Activated CD4-positive, alpha-beta T cell treated with anti-CD3 and anti-CD28 coated beads for 24 hours (primary cell): ENCODE measurements at places on chromosomes 6 and 20.
A peak's percentile ranks its signal among the peaks of the same experiment; 100 is the strongest.

GRCh38 chr20:57596998-57597939 lies 23.0 kb downstream of the ZBP1 start:
- peak; percentile 70 for DNase-seq

- DNase-seq, result no peak
Measured at GRCh38 chr6:44091981-44092884, 35.0 kb downstream of the MRPL14 start.

DNA sequence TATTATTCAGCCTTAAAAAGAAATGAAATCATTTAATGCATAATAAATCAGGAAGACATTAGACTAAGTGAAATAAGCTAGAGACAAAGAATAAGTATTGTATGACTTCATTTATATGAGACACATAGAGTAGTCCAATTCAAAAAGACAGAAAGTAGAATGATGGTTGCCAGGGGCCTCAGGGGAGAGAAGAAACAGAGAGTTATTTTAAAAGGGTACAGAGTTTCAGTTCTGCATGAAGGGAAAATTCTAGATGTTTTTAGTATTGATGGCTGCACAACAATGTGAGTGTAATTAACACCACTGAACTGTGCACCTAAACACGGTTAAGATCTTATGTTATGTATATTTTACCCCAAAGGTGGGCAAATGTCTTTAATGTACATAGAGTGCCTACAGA lies 1407.9 kb upstream of the MAP3K7 start:
- no peak for DNase-seq

DNA sequence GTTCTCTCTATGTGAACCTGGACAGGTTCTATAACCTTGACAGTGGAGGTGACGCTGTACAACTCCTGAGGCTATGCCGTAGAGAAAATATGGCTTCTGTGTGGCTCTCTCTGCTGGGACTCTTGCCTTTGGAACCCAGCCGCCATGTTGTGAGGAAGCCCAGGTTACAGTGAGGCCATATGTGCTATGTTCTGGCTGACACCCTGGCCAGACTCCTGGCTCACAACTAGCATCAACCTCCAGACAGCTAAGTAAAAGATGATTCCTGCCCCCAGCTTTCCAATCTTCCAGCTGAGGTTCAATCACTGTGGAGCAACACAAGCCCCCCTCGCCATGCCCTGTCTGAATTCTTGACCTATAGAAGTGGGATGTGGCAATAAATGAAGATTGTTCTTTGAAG lies 57.0 kb downstream of the PPP1R3G start:
- no peak for DNase-seq

DNA sequence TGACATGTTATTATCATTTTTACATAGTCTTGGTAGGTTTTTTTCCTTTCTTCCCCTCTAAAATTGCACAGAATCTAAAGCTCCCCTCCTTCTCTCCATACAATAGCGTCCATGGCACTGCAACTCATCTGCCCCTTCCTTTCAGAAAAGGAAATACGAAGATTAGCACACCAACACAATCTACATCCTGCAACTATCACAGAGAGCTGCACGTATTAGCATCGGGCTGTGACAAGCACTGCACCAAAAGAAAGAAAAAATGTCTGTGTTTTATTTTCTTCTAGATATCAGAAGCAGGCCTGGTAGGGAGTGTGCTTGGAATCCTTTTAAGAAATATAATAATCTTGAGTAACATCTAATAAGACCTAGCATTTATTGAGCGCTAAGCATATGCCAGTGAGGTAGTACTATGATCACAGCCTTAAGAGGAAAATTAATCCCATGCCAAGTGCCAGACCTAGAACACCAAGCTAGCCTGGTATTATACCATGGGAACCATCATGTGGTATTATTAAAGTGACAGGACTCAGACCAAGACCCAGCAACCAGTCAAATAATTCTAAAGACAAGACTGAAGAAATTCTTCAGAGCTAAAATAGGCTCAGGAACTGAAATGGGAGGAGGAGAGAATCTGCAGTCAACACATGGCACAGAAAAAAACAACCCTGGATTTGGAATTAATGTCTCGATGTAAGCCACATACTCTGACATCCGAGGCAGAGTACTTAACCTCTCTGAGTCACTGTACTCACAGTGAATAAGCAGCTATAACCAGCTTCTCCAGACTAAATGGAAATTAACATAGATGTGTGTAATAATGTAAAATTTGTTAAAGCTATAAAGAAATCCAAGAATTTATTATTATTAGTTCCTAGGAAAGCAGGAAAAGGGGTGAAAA lies 124.3 kb downstream of the IPCEF1 start:
- DNase-seq, result no peak

GRCh38 chr6:56677559-56677958 lies 34.9 kb upstream of the DST start:
- no peak for DNase-seq

GRCh38 chr20:34529742-34530141 lies 13.5 kb downstream of the DYNLRB1 start:
- no peak for DNase-seq

DNA sequence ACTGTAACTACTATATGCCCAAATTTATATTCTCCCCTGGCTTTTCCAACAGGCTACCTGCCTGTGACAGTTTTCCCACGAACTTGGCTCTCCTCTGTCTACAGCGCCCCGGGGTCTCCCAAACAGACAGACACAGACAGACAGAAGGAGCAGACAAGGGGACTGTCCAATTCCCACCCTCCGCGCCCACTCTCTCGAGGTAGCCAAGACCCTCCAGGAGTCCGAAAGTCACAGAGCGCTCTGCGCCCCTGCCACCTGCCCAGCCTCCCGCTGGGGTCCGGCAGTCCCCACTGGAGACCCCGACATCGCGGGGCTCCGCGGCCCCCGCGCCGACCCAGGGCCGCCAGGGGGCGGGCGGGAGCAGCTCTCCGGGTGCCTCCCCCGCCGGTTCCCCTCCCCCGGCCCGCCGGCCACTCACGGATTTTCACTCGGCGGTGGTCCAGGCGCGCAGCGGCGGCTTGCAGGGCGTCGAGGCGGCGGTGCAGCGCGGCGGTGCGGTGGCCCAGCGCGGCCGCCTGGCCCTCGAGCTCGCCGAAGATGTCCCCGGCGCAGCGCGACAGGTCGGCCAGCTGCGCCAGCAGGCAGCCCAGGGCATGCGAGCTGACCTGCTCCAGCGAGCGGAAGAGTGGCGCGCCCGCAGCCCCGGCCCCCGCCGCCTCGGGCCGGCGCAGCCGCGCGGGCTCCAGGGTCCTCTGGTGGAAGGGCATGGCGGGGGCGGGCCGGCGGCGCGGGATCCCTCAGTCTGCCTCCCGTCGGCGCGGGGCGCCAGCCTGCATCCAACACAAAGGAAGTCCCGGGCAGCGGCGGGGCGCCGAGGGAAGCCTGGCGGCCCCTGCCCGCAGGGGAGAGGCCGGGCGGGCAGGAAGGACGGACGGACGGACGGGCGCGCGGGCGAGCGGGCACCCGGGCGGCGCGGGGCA lies 81.3 kb upstream of the CCDC28A start:
- peak; percentile 19 for DNase-seq

DNA sequence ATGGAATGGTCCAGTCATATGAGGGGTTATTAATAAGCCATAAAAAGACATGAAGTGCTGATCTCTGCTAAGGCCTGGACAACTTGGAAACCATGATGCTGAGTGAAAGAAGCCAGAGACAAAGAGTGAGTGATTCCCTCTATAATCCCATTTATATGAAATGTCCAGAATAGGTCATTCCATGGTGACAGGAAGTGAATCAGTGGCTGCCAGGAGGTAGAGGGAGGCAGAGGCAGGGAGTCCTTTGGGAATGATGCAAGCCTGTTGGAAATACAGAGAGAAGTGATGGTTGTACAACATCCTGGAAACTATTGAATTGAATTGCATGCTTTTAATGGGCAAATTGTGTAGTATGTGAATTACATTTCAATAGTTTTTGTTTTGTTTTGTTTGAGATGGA lies 26.4 kb downstream of the ANKRD60 start:
- no peak for DNase-seq

DNA sequence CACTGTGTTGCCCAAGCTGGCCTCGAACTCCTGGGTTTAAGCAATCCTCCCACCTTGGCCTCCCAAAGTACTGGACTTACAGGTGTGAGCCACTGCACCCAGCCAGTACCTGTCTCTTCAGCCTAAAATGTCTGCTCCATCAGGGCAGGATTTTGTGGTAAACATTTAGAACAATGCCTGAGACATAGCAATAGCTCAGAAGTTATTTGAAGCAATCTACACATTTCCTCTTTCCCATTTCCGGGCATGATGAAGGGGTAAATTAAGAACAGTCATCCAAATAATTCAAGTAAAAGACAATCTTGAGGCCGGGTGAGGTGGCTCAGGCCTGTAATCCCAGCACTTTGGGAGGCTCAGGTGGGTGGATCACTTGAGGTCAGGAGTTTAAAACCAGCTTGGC lies 69.0 kb upstream of the ZNF217 start:
- DNase-seq, result no peak
